ENCODE measurements at places on chromosomes 11 and 22.

DNA sequence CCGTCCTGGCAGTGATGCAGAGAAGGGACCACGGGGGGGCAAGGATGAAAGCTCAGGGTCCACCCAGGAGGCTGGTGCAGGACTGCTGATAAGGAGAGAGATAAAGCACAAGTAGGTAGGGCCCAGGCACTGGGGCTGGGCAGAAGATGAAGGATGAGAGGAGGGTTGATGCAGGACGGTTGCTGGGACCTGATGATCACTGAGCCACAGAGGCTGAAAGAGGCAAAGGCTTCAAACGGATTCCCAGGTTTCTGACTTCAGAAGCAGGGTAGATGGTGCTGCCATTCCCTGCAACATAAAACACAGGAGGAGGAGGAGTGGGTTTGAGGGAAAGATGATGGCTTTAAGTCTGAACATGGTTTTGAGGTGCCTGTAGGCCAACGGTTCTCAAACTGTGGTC lies 148.5 kb downstream of the TTC17 start:
- no peak for DNase-seq

- no peak for DNase-seq
These were observed 10.9 kb downstream of the USP2 start for GRCh38 chr11:119370486-119371046.

DNA sequence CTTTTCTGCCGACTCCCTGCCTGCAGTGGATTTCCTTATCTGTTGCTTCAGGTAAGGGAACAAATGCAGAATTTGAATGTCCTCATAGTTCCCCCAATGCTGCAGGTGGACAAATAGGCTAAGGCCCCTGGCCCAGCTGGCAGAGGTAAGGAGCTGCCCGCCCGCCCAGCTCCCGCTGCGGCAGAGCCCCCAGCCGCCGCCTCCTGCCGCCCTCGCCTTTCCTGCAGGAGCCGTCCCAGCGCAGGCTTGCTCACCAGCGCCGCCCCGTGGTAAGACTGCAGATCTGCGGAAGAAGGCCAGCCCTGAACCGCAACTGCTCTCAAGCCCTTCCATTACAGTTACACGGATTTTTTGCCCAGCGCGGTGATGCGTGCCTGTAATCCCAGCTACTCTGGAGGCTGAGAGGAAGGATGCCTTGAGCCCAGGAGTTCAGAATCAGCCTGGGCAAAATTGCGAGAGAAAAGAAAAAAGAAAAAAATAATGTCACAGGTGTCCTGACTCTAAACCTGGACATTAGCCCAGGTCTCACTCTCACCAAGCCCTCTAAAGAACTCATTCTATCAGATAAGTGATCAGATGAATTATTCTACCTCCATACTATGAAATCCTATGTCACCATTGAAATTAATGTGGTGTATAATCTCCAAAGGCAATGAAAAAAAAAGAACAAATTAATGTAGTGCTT lies 51.2 kb upstream of the EMID1 start:
- DNase-seq: peak; percentile 66

- DNase-seq: no peak
These were observed 4.3 kb downstream of the KIRREL3 start for GRCh38 chr11:126996036-126996804.

DNA sequence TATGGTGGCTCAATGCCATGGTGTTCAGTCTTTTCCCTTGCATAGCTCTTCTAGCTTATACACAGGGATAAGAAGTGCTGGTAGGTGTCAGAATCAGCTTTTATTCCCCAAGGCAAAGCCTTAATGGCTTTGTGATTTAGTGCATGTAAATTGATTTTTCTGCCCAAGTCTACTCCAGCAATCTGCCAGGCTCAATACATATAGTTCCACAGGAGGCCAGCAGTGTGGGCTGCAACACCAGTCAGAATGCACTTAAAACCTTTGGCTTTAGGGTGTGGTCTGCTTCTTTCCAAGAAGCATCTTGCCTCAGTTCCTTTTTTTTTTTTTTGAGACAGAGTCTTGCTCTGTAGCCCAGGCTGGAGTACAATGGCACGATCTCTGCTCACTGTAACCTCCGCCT lies 14.5 kb upstream of the CAPRIN1 start:
- DNase-seq: no peak

- no peak for DNase-seq
These were observed 525.1 kb downstream of the BRD1 start for GRCh38 chr22:49302530-49302929.

- DNase-seq: no peak
These were observed 85.0 kb upstream of the RCN1 start for GRCh38 chr11:32005786-32006416.

DNA sequence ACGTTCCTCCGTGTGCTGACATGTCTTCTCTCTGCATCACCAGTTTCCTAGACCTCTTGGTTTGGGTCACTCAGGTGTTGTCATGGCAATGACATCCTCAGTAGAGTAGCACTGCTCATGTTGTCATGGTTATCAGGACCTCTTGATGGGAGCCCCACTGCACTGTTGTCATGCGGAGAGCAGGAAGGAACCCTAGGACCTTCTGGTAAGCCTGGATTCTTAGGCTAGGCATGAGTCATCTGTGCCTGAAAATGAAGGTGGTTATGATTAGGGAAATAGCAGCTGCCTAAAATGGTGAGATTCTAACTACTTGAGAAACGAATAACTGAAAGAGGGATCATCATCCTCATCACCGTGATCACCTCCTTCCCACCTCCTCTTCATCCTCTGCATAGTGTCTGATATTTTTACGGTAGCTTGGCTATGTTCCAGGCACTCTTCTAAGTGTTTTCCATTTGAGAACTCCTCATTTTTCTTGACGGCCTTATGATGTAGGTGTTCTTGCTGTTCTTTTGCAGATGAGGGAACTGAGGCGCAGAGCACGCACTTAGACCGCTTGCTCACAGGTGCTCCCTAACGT lies 858.4 kb downstream of the NTM start:
- no peak for DNase-seq

DNA sequence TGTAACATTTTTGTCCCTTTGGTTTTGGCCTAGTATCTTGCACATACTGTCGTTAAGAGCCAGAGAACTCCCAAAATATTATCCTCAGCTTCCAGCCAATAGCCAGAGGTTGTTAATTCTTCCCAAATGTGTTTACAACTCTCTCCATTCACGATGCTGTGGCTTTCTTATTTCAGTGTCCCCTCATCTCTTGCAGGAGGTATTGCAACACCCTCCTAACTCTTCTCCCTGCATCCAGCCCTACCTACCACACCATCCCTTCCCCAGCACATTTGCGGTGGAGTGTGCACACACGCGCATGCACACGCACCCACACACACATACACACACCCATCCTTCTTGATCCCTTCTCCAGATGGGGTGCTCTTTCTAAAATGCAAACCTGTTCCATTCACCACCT lies 75.6 kb upstream of the LMO2 start:
- no peak for DNase-seq

DNA sequence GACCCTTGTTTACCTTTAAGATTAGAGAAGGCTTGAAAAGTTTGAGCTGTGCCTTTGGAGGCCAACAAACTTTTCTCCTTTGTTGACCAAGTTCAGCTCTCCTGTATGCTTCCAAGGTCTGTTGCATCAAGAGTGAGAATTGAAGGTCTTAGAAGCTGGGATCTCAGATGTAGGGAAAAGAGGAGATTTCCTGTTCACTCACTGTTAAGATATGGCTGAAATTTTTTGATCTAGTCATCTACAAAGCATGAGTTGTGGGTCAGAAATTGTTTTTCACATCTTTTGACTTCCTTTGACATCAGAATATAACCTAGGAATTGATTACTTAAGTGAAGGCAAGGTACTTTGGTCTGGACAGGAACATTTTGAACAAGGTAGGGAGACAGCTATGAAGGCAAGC lies 12.1 kb downstream of the OR51B4 start:
- no peak for DNase-seq
